ENCODE measurements at places on chromosomes 12 and 14. TPM values are rescaled to one million over a fixed set of nuclear protein-coding genes. Genes with fewer than 3 reads are reported as not detected.

DNA sequence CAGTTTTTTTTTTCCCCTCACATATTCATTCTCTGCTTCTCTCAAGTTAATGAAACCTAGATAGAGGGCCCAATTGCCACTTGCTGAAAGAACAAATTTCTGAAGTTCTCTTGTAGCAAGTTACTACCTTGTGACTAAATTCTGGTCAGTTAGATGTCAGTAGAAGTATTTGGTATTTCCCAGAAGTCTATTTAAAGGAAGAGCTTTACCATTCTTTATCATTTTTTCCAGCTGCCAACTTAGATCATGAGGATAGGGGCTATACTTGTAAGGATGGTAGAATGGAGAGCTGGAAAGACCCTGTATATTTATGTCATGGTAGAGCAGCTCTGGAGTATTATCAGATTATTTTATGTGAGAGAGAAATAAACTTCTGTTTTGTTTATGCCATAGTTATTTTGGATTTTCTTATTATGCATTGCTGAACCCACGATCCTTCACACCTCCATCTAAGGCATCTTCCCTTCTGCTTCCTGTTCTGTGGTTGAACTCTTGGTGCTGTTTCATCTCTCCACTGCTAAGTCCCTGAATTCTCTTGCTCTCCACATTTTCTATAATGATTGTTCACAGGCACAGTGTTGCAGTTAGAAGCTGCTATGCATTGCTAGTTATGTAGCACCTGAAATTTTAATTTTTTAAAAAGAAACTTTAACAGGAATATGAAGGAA, 25.9 kb downstream of the FUT8 start:
- DNase-seq = no peak

DNA sequence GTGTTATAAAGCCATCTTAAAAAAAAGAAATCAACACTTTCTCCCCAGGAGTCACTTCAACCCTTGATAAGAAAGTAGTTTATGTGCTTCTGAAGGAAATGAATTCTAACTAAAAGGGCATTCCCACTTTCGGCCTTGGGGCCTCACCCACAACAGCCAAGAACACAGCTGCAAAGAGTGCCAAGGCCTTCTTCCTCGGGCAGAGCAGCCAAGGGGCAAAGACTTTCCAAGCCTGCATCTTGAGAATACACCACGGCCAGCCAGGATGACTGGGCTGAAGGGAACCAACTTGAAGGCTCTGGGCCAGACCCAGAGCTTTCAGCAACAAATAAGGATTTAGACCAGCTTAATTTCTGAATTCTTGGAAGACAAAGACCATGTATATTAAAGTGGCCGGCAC, 60.4 kb upstream of the FOXN3 start:
- no peak for DNase-seq

Gene CDCA4
- total RNA-seq = 46.1 TPM

DNA sequence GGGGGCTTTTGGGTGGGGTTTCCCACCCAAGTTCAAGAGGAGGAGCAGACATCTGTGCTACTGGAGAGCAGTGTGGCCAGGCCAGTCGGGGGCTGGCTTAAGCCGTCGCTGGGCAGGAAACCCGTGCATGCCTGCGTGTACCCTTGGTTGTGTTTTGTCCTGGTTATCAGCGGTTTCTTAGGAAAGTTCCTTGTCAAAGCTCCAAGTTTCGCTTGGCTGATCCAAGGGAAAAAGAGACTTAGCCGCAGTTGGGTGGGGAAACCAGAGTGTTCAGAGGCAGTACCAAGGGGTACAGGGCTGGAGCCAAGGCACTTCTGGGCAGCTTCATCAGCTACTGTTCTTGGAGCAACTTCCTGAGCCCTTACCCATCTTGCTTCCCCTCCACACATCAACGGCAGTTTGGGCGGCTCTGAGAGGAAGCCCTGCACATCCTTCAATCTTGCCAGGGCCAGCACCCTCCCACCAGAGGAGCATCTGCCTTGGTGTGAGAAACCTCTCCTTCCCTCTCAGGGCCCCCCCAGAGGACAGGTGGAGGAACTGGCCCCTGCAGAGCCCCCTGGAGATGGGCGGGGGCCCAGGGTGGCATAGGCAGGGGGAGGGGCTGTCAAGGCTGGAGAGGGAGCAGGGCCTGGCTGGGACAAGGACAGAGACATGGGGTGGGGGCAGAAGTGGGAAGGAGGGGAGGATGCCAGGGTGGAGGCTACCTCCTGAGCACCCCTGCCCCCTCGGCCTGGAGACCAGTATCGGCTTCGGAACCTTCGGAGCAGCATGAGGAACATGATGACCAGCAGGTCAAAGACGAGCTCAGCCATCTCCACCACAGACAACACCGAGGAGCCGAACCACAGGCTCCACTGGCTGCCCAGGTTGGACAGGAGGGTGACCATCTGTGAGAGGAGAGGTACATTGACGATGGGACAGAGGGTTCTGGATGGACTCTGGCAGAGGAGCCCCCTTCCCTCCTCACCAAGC, 5.8 kb upstream of the TNFRSF1A start:
- DNase-seq = no peak

DNA sequence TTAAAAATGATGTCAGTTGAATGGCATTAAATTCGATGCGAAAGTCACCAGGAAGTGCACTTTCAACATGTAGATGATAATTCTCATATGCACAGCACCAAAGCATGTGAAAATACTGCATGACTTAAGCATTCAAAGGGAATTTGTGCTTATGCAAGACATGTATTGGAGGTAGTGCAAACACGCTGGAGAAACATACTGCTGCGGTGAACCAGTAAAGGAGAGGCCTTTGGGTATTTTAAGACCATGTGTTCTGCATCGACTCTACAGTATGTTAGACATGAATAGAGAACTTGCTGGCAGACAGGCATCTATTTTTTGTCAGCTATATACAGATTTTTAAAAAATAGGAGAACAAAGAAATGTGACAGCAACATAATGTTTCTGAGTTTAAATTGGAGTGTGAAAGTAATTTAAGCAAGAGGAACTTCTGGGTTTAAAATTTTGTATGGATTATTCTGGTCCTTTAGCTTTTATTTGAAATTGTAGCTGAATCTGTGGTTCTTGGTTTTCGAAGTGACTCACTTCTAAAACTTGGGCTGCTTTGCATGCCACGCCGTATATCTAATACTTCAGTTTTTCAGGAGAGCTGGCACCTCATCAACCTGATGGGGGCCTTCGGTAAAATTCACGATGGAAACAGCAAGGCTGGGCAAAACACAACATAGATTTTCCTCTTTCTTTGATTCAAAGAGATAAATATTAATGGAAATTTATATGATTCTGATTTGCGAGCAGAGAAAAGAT, 408.7 kb downstream of the APAF1 start:
- peak; percentile 61 for DNase-seq

DNA sequence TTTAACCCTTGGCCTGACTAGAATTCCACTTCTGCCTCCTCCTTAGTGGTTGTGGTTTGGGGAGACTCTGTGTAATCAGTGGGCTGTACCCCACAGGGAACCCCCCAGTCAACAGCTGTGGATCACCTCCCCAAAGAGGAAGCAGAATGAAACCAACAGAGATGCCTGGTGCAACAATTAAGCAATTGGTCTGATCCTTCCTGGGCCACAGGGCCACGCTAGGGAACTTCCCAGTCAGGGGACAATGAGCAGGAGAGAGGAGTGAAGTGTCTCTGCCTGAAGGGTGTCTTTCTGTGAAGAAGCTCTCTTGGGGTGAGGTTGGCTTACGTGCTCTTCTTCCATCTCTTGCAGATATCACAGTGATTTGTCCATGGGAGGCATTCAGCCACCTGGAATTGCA, 8.2 kb downstream of the PDE6H start:
- DNase-seq = no peak
